Caco-2 (cell line): ENCODE measurements at places on chromosomes 2 and 18. TPM values are rescaled to one million over a fixed set of nuclear protein-coding genes. Genes with fewer than 3 reads are reported as not detected.

DNA sequence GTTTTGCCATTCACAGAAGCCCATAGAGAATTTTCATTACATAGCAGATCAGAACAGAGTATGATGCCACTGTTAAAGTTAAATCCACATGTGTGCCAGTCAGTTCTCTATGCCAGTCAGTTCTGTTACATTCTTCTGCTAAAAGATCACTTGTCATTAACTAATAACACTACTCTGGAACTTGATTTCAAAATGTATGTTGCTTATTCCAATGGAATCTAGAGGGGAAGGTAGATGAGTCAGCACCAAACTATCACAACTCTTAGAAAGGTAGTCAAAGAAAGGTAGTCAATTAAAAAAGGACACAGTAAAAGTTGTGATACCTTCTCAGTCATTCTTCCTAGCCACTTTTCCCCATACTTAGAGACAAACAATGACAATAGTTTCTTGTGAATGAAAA lies 1214.4 kb downstream of the LRP1B start:
- H3K27me3 ChIP-seq: no peaks in the 10 kb centered on the region
- DNase-seq: no peak
- H3K27ac ChIP-seq: no peak overlapping the region
- H3K4me3 ChIP-seq: no peak overlapping the region

GRCh38 chr2:207328944-207329386 lies 163.2 kb upstream of the KLF7 start:
- H3K27ac ChIP-seq: no peak overlapping the region
- H3K36me3 ChIP-seq: no peaks in the 10 kb centered on the region
- no peak overlapping the region for H3K4me3 ChIP-seq
- H3K4me1 ChIP-seq: no peaks in the 10 kb centered on the region

DNA sequence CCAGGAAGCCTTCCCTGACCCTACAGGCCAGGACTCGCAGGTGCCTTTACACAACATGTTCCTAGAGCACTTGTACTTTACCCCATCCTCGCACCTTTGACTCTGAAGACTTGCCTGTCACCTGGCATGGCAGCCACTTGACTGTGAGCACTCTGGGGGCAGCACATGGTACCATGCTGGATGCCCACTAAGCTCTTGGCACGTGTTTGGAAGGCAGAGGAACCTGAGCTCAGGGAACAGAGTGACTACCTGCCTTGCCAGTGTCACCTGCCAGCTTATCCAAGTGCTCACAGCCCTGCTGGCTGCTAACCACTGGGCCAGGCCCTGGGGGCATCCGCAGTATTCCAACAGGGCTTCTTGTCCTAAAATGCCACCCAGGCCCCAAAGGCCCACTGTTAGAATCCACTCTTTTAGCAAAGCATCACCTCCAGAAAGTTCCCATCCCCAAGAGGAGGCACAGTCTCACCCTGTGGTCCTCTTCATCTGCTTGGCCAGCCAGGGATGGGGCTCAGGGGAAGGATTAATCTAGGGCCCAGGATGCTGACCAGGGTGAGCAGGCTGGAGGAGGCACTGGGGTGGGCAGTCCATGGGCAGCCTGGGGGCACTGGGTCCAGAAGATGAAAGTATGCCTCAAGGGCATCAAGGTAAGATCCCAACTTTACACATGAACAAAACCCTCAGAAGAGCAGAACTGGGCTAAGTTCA lies 57.0 kb downstream of the ZBTB7C start:
- no peaks in the 10 kb centered on the region for H3K27me3 ChIP-seq
- no peak overlapping the region for H3K4me3 ChIP-seq
- H3K4me1 ChIP-seq: no peaks in the 10 kb centered on the region
- DNase-seq: no peak

- no peak overlapping the region for H3K27ac ChIP-seq
- no peak overlapping the region for H3K4me3 ChIP-seq
Observed at GRCh38 chr2:121297217-121297830, 12.3 kb upstream of the TFCP2L1 start.

GRCh38 chr2:18722101-18722500 lies 132.7 kb upstream of the NT5C1B start:
- no peaks in the 10 kb centered on the region for H3K36me3 ChIP-seq
- no peak overlapping the region for H3K27ac ChIP-seq
- no peak overlapping the region for H3K4me3 ChIP-seq
- H3K4me1 ChIP-seq: no peaks in the 10 kb centered on the region
- DNase-seq: no peak

GRCh38 chr2:56309626-56310170 lies 125.9 kb downstream of the CCDC85A start:
- no peak overlapping the region for H3K27ac ChIP-seq
- no peak for DNase-seq
- no peaks in the 10 kb centered on the region for H3K36me3 ChIP-seq
- no peak overlapping the region for H3K4me3 ChIP-seq
- H3K27me3 ChIP-seq: no peaks in the 10 kb centered on the region

- DNase-seq: peak; percentile 48
- H3K4me1 ChIP-seq: peaks cover 16% of the 10 kb centered on the region
- H3K27ac ChIP-seq: peak overlapping the region; percentile 31
- H3K36me3 ChIP-seq: no peaks in the 10 kb centered on the region
- H3K4me3 ChIP-seq: no peak overlapping the region
Observed at GRCh38 chr2:21228041-21228895, 104.5 kb downstream of the TDRD15 start.

DNA sequence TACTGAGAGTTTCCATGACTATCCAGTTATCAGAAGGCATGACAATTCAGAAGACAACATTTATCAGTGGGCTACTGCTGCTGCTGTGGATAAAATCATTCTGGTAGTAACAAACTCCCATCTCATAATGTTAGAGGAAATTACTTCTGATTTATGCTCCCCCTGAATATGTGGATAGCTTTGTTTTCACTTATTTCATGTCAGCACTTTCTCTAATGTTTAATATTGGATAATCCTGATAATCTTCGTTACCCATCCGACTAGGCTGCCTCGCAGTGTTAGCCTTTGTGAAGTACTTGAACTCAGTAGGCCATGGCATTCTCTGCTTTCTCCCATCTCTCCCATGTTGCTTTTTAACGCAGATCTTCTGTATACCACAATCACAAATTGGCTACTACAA lies 28.4 kb downstream of the COX7A2L start:
- H3K4me1 ChIP-seq: no peaks in the 10 kb centered on the region
- no peak for DNase-seq
- no peaks in the 10 kb centered on the region for H3K27me3 ChIP-seq
- H3K36me3 ChIP-seq: peaks cover 5% of the 10 kb centered on the region

DNA sequence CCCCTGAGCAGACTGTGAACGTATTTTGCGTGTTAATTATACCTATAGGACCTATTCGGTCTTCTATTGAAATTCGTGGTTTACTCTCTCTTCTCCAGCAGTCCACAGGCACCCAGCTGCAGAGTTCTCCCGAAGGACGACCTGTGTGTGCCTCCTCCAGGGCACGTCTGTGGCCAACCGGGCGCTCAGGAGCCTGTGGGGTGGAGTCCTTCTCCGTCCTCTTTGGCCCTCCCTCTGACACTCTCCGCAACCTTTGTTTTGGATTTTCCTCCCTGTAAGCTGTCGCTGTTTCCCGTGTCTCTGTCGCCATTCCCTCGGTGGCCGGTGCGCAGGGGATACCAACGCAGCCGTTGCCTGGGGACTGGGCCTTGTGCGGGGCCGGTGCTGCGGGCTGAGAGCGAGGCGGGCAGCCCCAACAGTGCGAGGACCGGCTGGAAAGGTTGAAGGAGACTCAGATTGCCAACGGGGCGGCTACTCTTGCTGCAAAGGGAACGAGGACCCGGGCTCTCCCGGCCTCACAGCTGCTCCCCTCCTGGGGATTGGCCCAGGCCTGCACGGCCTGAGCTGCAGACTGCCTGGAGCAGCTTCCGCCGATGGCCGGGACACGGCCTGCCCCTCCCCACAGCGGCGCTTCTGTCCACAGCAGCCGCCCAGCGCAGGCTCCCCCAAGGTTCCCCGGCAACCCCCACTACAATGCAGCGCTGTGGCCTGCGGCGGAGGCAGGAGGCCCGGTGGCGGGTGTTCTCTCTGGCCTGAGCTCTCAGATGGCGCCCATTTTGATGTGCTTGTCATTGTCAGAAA lies 221.0 kb downstream of the MTX2 start:
- H3K4me1 ChIP-seq: no peaks in the 10 kb centered on the region
- no peak overlapping the region for H3K27ac ChIP-seq
- H3K36me3 ChIP-seq: no peaks in the 10 kb centered on the region

- H3K4me3 ChIP-seq: no peak overlapping the region
- no peaks in the 10 kb centered on the region for H3K4me1 ChIP-seq
Observed at GRCh38 chr2:18792226-18792629, 202.9 kb upstream of the NT5C1B start.

GRCh38 chr18:72672364-72673184 lies 128.4 kb upstream of the CBLN2 start:
- H3K4me1 ChIP-seq: no peaks in the 10 kb centered on the region
- no peak overlapping the region for H3K4me3 ChIP-seq
- no peaks in the 10 kb centered on the region for H3K27me3 ChIP-seq
- no peaks in the 10 kb centered on the region for H3K36me3 ChIP-seq
- no peak overlapping the region for H3K27ac ChIP-seq

DNA sequence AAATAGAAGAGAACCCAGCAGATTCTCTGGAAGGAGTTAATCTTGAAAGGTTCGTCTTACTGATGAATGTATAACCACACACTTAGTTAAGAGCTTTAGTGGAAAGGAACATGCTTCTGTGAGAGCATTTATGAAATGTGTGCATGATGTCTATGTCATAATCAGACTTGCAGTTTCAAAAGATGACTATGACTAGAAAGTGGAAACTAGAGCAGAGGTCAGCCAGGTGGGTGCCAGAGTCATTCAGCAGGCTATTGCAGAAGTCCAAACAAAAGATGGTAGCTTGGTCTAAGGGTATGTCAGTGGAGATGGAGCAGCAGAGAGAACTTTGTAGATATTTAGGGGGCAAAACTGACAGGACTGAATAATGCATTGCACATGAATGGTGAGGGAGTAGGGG lies 825.8 kb downstream of the DCC start:
- no peaks in the 10 kb centered on the region for H3K36me3 ChIP-seq
- H3K27me3 ChIP-seq: no peaks in the 10 kb centered on the region
- no peak overlapping the region for H3K4me3 ChIP-seq

DNA sequence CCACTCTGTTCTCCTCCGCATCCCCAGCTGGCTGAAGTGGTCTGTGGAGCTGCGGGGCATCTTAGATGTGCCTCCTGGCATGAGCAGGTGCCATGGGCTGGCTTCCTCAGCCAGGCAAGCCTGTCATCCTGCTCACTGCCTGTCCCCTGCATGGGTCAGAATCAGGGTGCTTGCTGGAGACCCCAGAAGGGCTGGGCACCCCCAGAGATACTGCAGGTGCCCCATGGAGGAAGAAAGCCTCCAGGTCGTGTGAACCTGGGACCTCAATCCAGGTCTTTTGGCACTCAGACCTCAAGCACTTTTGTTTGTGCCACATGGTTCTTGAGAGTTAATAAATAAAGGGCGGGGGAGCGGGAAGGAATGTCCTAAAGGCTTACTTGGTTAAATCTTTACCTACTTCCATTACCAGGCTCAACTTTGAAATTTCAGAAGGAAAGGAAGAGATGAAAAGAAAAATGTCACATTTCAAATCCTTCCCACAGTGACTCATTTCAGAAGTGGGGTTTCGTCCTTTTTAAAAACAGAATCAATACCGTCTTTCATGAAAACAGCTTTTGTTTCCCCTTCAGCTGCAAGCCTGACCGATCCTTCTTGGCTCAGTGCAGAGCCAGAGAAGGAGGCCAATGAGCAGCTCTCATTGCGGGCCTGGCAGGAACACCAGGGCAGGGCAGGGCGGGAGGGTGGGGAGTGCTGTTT lies 69.9 kb downstream of the RHOB start:
- H3K27ac ChIP-seq: no peak overlapping the region
- no peaks in the 10 kb centered on the region for H3K4me1 ChIP-seq
- no peaks in the 10 kb centered on the region for H3K27me3 ChIP-seq
- no peaks in the 10 kb centered on the region for H3K36me3 ChIP-seq

DNA sequence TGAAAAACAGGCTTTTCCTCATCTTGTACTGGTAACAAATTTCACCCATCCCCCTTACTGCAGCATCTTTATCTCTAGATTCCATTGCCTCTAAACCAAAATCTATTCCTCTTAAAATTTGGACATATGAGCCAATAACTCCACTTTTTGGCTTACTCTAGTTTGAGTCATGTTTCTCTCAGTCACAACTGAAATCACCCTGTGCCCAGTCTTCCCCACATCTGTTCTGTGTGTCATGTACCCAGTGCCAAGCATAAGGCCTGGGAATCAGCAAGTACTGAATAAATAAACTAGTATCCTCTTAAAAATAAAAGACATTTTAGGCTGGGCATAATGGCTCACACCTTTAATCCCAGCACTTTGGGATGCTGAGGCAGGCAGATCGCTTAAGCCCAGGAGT lies 20.8 kb upstream of the CHN1 start:
- H3K27ac ChIP-seq: no peak overlapping the region
- no peaks in the 10 kb centered on the region for H3K36me3 ChIP-seq
- H3K4me1 ChIP-seq: no peaks in the 10 kb centered on the region
- DNase-seq: no peak
- no peak overlapping the region for H3K4me3 ChIP-seq

- H3K36me3 ChIP-seq: peaks cover 5% of the 10 kb centered on the region
- no peaks in the 10 kb centered on the region for H3K27me3 ChIP-seq
- H3K4me1 ChIP-seq: peaks cover 27% of the 10 kb centered on the region
- no peak for DNase-seq
- H3K27ac ChIP-seq: peak overlapping the region; percentile 84
Observed at GRCh38 chr18:23135550-23136325, 453 bp downstream of the CABLES1 start.

DNA sequence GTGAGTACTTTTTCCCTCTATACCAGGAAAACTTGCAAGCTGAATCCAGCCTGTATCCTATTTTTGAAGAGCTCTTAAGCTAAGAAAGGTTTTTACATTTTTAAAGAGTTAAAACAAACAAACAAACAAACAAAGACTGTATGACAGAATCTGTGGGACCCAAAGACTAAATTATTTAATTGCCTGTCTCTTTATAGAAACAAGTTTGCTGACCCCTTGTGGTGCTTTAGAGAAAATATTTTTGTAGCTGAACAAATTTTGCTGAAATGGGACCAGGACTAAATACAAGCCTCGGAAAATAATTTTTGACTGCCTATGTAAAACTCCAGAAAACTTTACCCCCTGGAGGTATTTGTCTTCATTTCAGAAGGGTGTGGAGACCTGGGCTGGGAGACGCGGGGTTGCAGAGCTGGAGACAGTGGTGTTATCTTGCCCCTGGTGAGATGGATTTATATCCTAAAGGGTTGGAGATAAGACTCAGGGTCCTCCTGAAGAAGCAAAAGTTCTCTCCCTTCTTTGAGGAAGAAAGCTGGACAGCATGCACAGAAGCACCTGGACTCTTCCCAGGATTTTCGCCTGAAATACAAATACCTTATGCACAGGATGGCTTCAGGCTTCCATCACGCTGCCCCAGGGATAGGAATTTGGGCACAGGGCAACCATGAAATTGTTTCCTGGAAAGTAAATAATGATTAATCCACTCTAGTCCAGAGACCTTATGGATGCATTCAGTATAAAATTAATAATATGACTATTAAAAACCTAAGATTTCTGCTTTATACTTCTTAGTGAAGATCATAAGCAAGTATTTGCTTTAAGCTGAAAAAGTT lies 54.3 kb downstream of the TMX3 start:
- H3K36me3 ChIP-seq: no peaks in the 10 kb centered on the region
- DNase-seq: no peak
- H3K27ac ChIP-seq: no peak overlapping the region
- no peaks in the 10 kb centered on the region for H3K4me1 ChIP-seq
- H3K27me3 ChIP-seq: no peaks in the 10 kb centered on the region

Gene SKOR2
- not detected in 2 replicates for total RNA-seq

Gene SLC4A3
- 6.1 and 6.2 TPM in 2 replicates for total RNA-seq

Gene CFAP65
- 0.34 and 0.77 TPM in 2 replicates for total RNA-seq

Gene CXCR1
- total RNA-seq: not detected in 2 replicates

Gene SGPP2
- total RNA-seq: not detected in 2 replicates

Gene CCBE1
- 0.09 and 0.44 TPM in 2 replicates for total RNA-seq

Gene KIAA2012
- 0.27 and 0.37 TPM in 2 replicates for total RNA-seq
